Effector CD4-positive, alpha-beta T cell (primary cell): ENCODE measurements at places on chromosomes 5 and 9.

DNA sequence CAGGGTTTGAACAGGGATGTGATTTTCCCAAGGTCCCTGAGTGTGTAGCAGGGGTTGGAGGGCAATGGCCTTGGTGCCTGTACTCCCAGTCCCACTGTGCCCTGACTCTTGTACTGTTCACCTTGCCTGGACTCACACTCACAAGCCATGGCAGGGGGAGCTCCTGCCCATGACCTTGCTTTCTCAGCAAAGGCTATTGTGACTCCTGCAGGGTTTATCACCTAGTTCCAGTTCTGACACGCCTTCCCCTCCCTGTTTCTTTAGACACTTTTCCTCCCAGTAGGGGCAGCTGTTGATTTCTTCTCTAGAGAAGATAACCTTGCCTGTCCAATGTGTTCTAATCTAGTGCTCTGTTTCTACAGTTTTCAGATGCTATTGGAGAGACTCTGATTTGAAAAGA, 139.5 kb downstream of the FSTL4 start:
- no peak for DNase-seq

DNA sequence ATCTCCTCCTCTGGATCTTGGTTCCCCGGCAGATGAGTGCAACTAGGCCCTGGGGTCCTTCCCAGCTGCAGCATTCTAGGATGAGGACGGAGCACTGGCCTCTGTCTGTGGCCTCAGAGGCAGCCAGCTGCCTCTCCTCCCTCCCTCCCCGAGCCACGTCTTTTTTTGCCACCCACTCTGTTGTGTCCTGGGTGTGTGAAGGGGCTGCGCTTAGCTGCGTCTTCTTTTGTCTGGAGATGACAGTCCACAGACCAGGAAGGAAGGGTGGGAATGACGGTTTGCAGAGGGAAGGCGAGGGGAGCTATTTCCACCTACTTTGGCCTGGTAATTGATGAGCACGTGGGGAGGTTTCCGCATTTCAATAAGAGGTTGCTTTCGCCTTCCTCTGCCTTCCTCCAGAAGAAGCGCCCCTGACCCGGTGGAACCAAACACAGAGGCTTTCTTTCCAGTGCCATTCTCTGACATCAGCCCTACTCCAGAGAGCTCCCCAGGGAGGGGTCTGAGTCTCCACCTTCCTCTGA, 34.5 kb upstream of the GABRP start:
- DNase-seq, result no peak

DNA sequence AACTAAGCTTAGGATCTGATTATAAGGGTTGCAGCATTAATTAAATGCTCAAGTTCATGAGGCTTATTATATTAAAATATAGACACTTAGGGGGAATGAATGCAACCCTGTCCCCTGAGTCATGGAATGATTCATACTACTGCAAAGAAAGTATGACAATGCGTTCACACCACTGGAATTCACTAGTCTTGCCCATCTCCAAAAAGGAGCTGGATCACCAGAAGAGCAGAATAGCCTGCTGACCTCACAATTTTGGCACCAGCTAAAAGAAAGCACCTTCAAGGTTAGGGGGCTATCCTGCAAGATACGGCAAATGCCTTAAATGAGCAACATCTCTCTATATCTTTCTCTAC, 32.0 kb upstream of the TMED7 start:
- no peak for DNase-seq

DNA sequence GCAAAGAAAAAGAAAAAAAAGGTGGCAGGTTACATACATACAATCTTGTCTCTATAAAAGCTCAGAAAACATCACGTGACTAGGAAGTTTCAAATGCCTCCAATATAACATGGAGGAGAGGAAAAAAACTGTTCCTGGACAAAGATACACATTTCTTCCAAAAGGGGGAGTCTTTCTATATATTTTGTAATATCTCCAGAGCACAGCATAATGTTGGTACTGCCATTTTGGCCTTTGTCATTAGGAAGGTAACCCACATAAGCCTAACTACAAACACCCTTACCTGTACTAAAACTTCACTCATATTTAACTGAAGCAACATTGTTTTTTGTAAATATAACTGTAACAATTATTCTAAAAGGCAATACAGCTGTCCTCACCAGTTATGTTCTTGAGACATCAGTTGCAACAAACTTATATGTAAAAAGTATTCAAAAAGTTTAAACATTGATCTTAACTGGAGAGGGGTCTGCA, 1.2 kb upstream of the BTF3 start:
- DNase-seq, result no peak

- no peak for DNase-seq
These were observed 15.5 kb upstream of the C1QTNF3 start for GRCh38 chr5:34058532-34058931.

GRCh38 chr5:39093352-39093751, 19.2 kb upstream of the RICTOR start:
- no peak for DNase-seq

DNA sequence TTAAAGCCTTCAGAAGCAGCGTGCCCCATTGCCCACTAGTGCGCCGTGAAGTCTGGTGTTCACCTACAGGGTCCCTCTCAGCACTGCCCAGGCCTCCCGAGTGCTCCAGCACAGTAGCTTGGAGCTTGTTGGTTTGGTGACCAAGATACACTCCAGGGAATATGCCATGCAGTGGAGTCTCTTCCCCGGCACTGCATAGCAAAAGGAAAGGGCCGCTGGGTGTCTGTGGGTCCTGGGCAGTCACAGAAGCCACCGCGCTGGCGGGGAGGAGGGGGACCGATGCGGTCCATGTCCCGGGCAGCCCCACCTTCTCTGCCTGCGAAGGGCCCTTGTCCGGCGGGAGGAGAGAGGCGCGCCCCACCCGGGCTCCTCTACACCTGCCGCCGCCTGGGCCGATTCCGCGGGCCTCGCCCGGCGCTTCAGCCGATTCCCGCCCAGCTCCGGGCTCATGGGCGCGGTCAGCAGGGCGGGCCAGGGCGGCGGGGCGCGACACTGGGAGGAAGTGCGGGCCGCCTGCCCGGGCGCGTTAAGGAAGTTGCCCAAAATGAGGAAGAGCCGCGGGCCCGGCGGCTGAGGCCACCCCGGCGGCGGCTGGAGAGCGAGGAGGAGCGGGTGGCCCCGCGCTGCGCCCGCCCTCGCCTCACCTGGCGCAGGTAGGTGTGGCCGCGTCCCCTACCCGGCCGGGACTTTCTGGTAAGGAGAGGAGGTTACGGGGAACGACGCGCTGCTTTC, at the start of gene SYK:
SYK (plus strand) TSS at position 579 of the 732 bp plus-strand sequence. CDS start 42,080 bp downstream, outside the sequence.
- DNase-seq, result no peak
